ENCODE measurements at places on chromosomes 5 and 9.

- no peak for DNase-seq
Observed at GRCh38 chr9:109246533-109246932, 74.3 kb downstream of the EPB41L4B start.

- DNase-seq: no peak
Observed at GRCh38 chr9:36318212-36318802, 60.1 kb upstream of the GNE start.

DNA sequence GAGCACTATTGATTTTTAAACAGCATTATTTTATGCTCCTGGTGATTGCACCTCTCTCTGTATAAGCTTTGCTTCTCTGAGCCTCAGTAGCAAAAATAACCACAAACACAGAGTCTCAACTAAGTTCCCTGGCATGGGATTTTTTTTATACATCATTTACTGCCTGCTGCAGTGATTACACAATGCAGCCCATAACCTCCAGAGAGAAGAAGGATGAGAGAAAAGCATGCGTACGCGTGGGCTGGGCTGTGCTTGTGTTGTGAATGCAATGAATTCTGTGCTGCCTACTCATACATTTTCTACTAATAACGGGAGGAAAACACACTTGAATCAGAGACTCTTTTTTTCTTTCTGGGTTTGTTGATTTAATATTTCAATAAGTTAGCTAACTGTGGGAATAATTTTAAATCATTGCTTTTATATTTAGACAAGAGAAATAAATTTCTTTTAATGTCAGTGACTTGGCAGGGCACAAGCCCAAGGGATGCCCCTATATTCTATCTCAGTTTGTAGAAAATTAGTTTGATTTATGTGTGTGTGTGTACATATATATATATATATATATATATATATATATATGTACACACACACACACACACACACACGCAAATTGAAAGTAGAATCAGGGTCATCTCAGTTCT is 351.5 kb downstream of the MED10 start:
- no peak for DNase-seq

DNA sequence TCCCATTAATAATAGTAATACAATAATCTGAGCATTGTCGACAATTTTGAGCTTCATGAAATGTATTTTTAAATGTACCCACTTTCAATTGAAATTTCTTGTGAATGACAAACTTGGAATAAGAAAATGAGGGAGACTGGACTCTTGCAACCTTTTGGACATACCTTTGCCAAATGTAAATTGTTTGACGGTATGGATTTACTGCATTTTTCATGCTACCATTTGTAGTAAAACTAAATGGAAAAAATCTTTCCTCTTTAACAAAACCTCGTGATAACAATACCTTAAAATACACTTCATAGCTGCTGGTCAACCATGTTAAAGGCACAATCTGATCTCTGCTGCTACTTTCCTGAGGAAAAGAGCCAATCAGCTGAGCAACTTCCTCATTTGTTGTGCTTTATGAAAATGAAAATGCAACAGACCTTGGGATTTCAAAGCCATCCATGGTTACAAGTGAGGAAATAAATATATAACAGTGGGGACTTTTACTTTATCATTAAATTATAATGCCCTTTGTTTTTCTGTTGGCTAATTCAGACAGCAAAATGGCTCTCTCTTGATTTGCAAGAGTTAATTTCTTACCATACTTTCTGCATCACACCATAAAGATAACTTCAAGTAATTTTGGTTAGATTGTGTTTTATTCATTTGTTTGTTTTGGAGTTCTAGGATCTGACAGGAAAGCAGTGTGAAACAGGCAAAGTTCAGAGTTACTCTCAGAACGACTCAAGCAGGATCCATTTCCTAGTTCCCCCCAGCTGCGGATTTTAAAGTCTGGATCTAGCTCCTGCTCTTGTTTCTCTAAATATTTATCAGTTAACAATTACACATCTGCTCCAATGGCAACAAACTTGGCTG is 1.1 kb downstream of the ALDH1A1 start:
- DNase-seq: no peak

GRCh38 chr5:53403758-53404157 is 76.7 kb upstream of the FST start:
- DNase-seq: no peak

- DNase-seq: no peak
Observed at GRCh38 chr9:21552244-21553170, 70.4 kb upstream of the IFNE start.

GRCh38 chr9:115350548-115350947 is 232.6 kb upstream of the TNC start:
- no peak for DNase-seq

- DNase-seq: no peak
Observed at GRCh38 chr5:50435168-50435567, 5.9 kb downstream of the EMB start.

DNA sequence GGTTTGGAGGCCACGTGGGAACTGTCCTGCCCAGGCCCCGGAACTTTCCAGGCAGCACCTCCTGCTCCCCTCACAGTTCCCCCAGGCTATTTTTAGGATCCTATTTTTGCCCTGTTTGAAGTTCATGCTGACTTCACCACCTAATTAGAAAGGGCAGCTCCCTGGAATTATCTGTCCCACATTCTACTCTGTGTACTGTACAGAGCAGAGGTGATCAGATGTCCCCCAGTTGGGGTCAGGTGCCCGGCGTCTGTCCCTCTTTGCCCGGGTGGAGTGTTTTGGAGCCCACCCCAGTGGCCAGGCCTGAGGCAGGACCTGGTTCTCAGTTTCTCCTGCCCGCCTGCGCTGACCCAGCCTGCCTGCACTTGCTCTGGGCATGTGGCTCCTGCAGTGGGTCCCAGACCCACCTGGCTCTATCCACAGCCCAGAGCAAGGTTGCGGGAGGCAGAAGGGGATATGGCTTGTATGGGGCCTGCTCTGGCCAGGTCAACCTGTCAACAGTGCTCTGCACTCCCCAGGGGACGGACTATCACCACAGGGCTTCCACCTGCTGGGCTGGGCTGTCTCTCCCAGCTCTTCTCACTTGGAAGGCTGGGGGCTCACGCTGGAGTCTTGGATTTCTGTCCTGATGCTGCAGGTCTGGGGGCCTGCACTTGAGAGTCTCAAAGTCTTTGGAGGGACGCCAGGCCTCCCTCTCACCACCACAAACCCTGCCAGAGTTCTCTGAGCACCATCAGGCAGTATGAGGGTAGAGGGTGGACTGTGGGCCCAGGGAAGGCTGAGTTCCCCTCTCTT is 268.3 kb downstream of the GADD45G start:
- no peak for DNase-seq

DNA sequence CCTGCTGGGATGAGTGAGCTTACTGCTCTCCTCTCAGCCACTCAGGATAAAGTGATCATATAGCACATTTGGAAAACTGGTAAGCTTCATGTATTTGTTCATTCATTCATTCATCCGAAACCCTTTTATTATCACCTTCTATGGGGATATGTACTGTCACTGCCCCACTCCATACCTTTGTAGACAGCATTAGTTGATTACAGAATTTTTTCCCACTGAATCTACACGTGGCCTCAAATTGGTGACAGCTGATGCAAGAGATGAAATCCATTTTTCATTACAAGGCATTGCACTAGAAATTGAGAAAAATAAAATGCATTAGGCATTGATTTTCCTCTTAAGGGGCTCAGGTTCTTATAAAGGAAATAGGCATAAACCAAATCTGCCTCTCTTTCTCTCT is 9.7 kb downstream of the GRIA1 start:
- no peak for DNase-seq

GRCh38 chr5:144333336-144333920 is 162.8 kb downstream of the KCTD16 start:
- no peak for DNase-seq

- DNase-seq: no peak
Observed at GRCh38 chr5:72096602-72097188, 10.6 kb upstream of the MAP1B start.

DNA sequence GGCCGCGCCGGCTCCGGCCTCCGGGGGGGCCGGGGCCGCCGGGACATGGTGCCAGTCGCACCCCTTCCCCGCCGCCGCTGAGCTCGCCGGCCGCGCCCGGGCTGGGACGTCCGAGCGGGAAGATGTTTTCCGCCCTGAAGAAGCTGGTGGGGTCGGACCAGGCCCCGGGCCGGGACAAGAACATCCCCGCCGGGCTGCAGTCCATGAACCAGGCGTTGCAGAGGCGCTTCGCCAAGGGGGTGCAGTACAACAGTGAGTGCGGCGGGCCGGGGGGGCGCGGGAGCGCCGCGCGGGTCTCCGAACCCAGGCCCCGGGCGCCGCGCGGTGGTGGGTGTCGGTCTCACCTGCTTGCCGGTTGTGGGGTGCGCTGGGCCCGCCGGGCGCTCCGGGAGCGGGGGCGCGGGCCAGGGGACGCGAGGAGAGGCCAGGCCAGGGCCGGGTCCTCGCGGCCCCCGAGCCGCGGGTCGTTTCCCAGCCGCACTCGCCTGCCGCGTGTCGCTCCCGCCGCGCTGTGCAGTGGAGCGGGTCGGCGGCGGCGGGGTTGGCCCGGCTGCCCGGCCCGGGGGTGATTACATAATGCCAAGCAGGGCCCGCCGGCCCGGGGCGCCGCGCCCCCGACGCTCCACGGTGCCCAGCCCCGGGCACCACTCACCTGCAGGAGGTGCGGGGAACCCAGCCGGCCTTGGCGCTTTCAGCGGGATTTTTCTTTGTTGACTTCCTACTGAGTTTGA is 492 bp downstream of the RABL6 start:
- DNase-seq: peak; percentile 17

DNA sequence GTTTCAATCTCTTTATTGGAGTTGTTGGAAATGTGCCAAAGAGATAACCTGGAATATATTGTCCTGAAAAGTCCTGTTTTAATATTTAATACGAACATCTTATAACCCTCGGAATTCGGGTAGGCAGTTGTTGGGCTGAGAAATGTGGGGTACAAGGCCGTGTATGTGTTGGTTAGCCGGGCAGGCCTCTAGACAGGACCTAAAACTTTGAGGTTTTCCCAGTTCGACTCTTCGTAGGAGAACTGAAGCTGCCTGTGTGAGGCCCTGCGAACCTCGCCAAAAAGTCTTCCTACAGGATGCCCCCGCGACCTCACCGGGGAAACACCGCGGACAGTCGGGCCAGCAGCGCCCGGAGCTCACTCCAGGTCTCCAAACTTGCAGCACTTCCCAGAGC is 583 bp upstream of the TJP2 start:
- DNase-seq: no peak

DNA sequence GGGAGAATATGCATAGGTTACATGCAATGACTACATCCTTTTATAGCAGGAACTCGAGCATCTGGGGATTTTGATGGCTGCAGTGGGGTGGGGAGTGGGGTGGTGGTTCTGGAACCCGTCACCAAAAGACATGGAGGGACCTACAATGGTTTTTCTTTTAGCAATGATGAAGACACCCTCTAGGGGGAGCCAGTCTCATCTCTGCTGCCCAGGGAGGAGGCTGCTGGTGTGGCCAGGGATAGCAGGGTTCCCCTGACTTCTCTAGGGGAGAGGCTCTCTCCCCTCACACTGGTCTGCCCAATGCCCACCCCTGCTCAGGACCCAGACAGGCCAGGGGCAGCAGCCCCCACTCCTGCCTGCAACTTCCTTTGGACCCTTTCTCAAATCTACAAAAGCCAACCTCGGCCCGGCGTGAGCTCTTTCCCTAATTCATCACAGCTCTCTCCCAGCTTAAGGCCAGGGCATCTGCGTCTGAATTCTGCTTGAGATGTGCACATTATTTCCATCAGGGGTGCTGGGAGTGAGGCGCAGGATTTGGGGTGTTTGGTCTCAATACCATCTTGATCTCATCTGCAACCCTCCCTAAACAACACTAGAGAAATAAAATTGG is 73.6 kb upstream of the RETREG1 start:
- no peak for DNase-seq

DNA sequence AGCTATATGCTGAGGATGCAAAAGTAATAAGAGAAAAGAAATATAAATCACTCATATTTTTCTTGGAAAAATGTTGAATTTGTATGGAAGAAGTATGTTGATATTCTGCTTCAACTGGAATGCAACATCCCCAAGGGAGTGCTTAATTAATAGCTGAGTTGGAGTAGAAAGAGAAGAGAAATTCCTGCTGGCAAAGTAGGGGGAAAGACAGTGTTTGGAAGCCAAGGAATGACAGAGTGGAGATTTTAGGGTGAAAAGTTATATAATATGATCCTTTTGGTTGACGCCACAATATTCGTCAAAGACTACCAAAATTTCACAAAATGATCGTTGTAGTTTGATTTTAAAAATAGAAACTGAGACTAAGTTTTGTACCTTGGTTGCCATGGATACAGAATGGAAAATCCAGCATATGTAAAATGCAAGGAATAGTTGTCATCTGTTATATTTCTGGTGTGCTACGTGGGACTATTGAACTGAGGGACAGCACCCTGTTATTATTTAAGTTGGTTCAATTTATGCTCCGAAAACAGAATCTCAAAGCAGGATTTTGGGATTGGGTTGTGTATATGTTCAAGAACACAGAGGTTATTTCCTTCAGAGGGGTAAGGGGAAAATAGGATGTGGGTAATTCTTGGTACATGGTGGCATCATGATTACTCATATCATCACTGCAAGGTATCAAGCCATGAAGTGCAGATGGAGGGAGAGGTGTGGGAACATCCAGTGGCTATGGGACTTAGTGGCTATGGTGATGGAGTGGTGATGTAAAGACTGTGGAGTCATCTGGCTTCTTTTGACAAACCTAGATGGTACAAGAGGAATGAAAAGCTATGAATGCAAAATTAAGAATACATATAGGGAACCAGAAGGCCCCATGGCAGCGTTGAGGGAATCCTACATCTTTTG is 61.0 kb downstream of the SUB1 start:
- no peak for DNase-seq

- no peak for DNase-seq
Observed at GRCh38 chr5:4370218-4370617, 769.9 kb upstream of the ADAMTS16 start.

DNA sequence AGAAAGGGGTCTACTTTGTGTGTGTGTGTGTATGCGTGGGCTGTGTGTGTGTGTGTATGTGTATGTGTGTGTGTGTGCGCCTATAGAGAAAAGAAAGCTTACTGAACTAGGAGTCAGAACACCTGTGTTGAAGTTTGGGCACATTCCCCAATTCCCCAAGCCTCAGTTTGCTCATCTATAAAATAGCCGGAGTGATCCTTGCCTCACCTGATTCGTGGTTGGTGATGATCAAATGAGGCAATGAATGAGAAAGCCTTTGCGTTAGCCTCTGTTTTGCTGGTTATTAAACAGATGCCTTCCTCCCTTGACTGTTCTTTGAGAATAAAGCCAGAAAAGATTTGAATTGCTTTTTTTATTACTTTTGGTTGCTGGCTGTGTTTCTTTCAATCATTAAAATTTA is 20.6 kb downstream of the ABLIM3 start:
- no peak for DNase-seq

- no peak for DNase-seq
Observed at GRCh38 chr9:123120953-123121352, 87.5 kb downstream of the GPR21 start.

GRCh38 chr5:35046774-35047173 is 975 bp downstream of the AGXT2 start:
- DNase-seq: no peak

DNA sequence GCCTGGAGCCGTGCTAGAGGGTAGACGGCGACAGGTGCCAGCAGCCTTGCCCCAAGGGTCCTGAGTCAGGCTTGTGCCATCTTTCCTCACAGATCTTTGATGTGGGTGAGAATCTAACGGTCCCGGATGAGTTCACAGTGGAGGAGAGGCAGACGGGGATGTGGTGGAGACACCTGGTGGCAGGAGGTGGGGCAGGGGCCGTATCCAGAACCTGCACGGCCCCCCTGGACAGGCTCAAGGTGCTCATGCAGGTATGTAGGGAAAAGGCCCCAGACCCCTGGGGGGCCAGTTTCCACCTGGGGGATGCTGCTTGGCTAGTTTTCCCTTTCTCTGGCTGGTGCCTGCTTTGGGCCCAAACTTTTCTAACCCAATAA is 24.0 kb downstream of the PTGES2 start:
- no peak for DNase-seq
